Immature natural killer cell (primary cell): ENCODE measurements at places on chromosomes 6 and 20.

DNA sequence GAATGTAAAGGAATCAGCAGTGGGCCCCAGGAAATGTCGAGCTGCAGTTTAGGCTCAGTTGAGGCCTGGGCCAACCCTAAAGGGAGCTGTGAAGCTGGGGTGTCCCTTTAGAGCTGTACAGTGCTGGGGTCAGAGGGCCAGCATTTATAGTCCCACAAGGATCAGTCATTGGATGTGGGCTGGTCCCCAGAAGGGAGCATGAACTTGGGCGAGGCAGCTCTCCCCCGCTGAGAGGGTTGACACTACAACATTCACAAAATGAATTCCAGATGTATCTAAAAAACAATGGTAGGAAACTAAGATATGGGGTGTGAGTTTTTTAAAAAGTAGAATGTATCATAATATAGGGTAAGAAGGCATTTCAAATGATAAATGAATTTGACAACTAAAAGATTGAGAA lies 29.7 kb upstream of the TMX4 start:
- no peak for DNase-seq

- DNase-seq, result no peak
Measured at GRCh38 chr6:20202324-20202658, 10.0 kb downstream of the MBOAT1 start.

DNA sequence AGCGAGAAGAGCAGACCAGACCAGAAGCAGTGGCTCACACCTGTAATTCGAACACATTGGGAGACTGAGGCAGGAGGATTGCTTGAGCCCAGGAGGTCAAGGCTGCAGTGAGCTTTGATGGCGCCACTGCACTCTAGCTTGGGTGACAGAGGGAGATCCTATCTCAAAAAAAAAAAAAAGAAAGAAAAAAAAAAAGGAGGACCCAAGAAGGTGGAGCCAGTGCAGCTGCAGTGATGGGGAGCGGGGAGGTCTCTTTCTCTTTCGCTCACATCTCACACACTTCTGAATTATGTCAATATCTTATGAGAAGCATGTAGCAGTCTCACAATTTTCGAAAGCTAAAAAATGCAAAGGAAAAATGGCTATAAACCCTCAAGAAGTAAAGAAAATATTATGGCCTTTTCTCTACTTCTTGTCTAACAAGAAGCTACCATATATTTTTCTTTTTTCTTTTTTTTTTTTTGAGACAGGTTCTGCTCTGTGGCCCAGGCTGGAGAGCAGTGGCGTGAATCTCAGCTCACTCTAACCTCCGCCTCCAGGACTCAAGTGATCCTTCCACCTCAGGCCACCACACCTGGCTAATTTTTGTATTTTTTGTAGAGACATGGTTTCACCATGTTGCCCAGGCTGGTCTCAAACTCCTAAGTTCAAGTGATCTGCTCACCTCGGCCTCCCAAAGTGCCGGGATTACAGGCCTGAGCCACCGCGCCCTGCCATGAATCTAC lies 3.8 kb upstream of the SPO11 start:
- no peak for DNase-seq

GRCh38 chr6:139439349-139439748 lies 64.9 kb upstream of the CITED2 start:
- no peak for DNase-seq
